ENCODE measurements at places on chromosomes 2 and 18. TPM values are rescaled to one million over a fixed set of nuclear protein-coding genes. Genes with fewer than 3 reads are reported as not detected.

The NIFK gene
- total RNA-seq = 72.0 TPM

The ATP6V1B1 gene
- total RNA-seq = 0.63 TPM

The MARCO gene
- total RNA-seq = 0.42 TPM

The RETREG2 gene
- 34.7 TPM for total RNA-seq

The PTH2R gene
- 0.69 TPM for total RNA-seq

The CD8B2 gene
- 0.37 TPM for total RNA-seq

The NOP58 gene
- 96.8 TPM for total RNA-seq

The KHK gene
- 1.7 TPM for total RNA-seq

The AQP12B gene
- total RNA-seq = not detected

The AFF3 gene
- total RNA-seq = 43.5 TPM

The LAMA3 gene
- total RNA-seq = 32.3 TPM

The FAM110C gene
- total RNA-seq = 10.8 TPM

The SEC11C gene
- 11.1 TPM for total RNA-seq

The APCDD1 gene
- total RNA-seq = 70.8 TPM

The CTIF gene
- 26.6 TPM for total RNA-seq

The SERPINB11 gene
- total RNA-seq = 3.5 TPM

The LYPD6B gene
- total RNA-seq = 15.2 TPM

The LOXHD1 gene
- total RNA-seq = 1.2 TPM

The UGT1A8 gene
- total RNA-seq = 0.16 TPM

The ERLEC1 gene
- total RNA-seq = 97.7 TPM

The FTCDNL1 gene
- 0.85 TPM for total RNA-seq

The DSEL gene
- 49.3 TPM for total RNA-seq

The KLHL14 gene
- 1.5 TPM for total RNA-seq

The DUSP2 gene
- 18.5 TPM for total RNA-seq

The INPP1 gene
- total RNA-seq = 21.5 TPM

The SLC11A1 gene
- 1.7 TPM for total RNA-seq

The RSAD2 gene
- 11.1 TPM for total RNA-seq

The MC4R gene
- total RNA-seq = 0.16 TPM

The NEU2 gene
- not detected for total RNA-seq

The TACR1 gene
- 1.9 TPM for total RNA-seq

The COLEC12 gene
- total RNA-seq = 92.7 TPM

The CHN1 gene
- total RNA-seq = 31.1 TPM

The NAT8 gene
- not detected for total RNA-seq

The SLC19A3 gene
- 1.4 TPM for total RNA-seq

The ICA1L gene
- total RNA-seq = 67.0 TPM

The RAB31 gene
- 37.1 TPM for total RNA-seq

The PTPRN gene
- total RNA-seq = 1.0 TPM

The SLC23A3 gene
- 2.2 TPM for total RNA-seq

The C2orf74 gene
- total RNA-seq = 7.2 TPM

The FRZB gene
- 3.7 TPM for total RNA-seq

The ANKRD29 gene
- 11.7 TPM for total RNA-seq

The FLACC1 gene
- 1.3 TPM for total RNA-seq

The C2orf92 gene
- 11.2 TPM for total RNA-seq

The TBC1D8 gene
- 19.0 TPM for total RNA-seq

The AMER3 gene
- 0.42 TPM for total RNA-seq

The CYP27C1 gene
- 7.8 TPM for total RNA-seq

The ASB18 gene
- total RNA-seq = not detected

The BOLL gene
- 0.11 TPM for total RNA-seq

The GBX2 gene
- total RNA-seq = not detected

The THSD7B gene
- 4.0 TPM for total RNA-seq

The CNGA3 gene
- total RNA-seq = 0.85 TPM

The MC2R gene
- total RNA-seq = not detected
